Nephron progenitor cell (in vitro differentiated cells): ENCODE measurements at places on chromosomes 7 and 10.

- H3K27ac ChIP-seq = peak overlapping the region; percentile 91
- no peaks in the 10 kb centered on the region for H3K36me3 ChIP-seq
- DNase-seq = no peak
- H3K27me3 ChIP-seq = peaks cover 2% of the 10 kb centered on the region
- peaks cover 43% of the 10 kb centered on the region for H3K4me1 ChIP-seq
Observed at GRCh38 chr10:88953662-88954061, 1.1 kb upstream of the ACTA2 start.

DNA sequence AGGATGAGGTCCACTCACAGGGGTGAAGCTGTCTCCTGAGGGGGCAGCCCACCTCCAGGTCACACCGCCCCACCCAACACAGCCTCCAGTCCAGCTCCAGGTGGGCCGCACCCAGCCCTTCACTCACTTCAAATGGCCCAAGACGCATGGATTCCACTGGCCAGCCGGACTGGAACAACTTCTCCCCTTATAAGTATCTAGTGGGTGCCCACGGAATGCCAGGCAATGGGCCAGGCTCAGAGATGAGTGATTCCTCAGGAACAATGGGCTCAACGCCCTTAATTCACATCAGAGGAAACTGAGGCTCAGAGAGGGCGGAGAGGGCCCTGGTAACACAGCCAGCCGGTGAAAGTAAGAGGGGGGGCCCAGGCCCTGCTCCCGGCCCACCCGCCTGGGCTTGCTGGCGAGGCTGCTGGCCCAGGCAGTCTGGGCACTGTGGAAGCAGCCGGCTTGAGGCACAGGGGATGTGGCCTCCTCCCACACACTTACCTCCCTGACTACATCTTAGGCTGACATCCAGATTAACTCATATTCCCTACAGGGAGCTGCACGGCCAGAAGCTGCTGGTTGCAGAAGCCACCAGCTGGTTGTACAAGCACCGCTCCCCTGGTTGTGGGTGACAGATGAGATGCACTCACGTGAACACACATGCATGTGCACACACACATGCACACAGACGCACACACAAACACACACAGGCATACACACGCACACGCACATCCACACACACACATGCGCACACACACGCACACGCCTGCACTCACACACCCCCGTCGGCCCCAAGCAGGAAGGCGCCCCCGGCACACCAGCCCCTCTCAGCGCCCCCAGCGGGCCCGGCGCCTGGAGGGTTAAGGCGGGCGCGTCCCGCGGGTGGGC is 1.0 kb upstream of the FAM20C start:
- no peak for DNase-seq
- H3K27me3 ChIP-seq = peaks cover 44% of the 10 kb centered on the region
- H3K27ac ChIP-seq = no peak overlapping the region
- no peaks in the 10 kb centered on the region for H3K36me3 ChIP-seq

DNA sequence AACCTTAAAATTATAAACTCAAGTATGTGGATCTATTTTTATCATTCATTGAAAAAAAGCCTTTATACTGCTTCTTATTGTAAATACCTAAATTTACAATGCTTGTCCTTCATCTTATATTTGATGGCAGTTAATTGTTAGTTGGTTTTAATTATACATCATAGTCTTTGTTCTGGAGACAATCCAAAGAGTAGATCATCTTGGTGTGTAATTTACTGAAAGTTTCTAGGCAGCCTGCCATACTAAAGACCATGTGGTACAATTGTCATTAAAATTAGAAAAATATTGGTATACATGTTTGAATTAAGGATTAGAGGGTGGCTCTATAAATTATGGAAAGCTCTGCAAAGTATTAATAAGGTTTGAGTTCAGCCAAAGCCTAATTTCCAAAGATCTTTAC is 231.4 kb downstream of the KCND2 start:
- no peak overlapping the region for H3K27ac ChIP-seq
- H3K27me3 ChIP-seq = no peaks in the 10 kb centered on the region
- H3K36me3 ChIP-seq = no peaks in the 10 kb centered on the region
- no peak overlapping the region for H3K4me3 ChIP-seq
- no peaks in the 10 kb centered on the region for H3K4me1 ChIP-seq

- H3K4me3 ChIP-seq = no peak overlapping the region
- no peak overlapping the region for H3K27ac ChIP-seq
- DNase-seq = no peak
- H3K4me1 ChIP-seq = no peaks in the 10 kb centered on the region
- no peaks in the 10 kb centered on the region for H3K36me3 ChIP-seq
- H3K27me3 ChIP-seq = no peaks in the 10 kb centered on the region
Observed at GRCh38 chr7:16940776-16941175, 59.0 kb upstream of the AGR3 start.

- no peak for DNase-seq
- no peak overlapping the region for H3K4me3 ChIP-seq
Observed at GRCh38 chr10:131215776-131216175, 95.7 kb downstream of the TCERG1L start.

DNA sequence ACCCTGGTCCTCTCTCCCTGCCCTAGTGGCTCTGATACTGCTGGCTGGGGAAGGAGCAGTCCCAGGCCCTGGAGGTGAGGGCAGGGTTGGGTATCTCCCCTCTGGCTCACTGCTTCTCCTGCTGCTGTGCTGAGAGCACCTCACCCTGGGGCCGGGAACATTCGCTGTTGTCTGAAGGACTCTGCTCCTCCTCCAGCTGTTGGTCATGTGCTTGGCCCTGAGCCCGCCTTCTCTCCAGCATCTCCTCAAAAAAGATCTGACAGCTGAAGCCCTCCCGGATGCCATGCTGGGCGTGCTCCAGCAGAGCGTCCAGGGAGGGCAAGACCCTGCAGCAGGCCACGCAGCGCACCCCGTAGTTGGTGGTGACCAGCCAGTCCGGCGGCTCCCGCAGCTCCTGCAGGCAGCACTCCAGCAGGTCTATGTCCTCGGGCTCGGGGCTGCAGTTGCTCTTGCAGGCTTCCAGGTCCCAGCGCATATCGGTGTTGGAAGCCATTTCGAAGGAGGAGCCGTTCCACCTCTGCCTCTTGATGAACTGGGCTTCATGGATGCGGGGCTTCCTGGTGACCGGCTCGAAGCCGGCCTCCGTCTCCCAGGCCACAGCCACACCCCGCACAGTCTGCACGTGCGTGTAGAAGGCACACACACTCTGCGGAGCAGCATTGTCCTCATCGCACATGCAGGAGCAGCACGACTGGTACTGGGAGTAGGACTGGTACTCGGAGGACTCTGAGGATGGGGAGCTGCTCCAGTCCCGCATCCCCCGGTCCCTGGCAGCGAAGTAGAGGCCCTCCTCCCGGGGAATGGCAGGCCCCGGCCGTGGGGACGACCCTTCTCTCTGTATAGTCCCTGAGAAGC is 2.1 kb downstream of the FAM170B start:
- peaks cover 14% of the 10 kb centered on the region for H3K27me3 ChIP-seq
- DNase-seq = no peak
- no peak overlapping the region for H3K4me3 ChIP-seq
- no peak overlapping the region for H3K27ac ChIP-seq
- H3K4me1 ChIP-seq = peaks cover 29% of the 10 kb centered on the region

DNA sequence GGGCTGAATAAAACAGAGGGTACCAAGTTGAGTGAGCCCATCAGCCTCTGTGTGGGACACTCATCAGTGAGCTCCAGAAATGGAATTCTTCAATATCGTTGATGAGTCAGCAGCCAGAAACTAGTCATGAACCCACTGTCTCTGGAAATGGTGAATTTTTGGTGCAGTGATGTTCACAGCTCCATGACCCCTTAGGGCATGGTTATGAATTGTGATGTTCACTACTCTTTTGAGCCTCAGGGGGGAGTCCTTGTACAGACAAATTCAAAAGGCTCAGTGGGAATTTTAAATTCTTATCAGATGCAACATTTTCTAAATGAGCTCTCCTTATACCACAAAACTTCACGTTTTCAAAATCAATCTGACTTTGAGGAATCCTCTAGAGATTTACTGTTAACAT is 335.7 kb downstream of the PHTF2 start:
- DNase-seq = no peak
- no peak overlapping the region for H3K27ac ChIP-seq
- H3K4me1 ChIP-seq = peaks cover under 1% of the 10 kb centered on the region
- no peak overlapping the region for H3K4me3 ChIP-seq

- H3K4me1 ChIP-seq = no peaks in the 10 kb centered on the region
- H3K36me3 ChIP-seq = no peaks in the 10 kb centered on the region
- peaks cover 4% of the 10 kb centered on the region for H3K27me3 ChIP-seq
- DNase-seq = no peak
- no peak overlapping the region for H3K4me3 ChIP-seq
Observed at GRCh38 chr7:123148813-123149212, 51.0 kb downstream of the SLC13A1 start.

DNA sequence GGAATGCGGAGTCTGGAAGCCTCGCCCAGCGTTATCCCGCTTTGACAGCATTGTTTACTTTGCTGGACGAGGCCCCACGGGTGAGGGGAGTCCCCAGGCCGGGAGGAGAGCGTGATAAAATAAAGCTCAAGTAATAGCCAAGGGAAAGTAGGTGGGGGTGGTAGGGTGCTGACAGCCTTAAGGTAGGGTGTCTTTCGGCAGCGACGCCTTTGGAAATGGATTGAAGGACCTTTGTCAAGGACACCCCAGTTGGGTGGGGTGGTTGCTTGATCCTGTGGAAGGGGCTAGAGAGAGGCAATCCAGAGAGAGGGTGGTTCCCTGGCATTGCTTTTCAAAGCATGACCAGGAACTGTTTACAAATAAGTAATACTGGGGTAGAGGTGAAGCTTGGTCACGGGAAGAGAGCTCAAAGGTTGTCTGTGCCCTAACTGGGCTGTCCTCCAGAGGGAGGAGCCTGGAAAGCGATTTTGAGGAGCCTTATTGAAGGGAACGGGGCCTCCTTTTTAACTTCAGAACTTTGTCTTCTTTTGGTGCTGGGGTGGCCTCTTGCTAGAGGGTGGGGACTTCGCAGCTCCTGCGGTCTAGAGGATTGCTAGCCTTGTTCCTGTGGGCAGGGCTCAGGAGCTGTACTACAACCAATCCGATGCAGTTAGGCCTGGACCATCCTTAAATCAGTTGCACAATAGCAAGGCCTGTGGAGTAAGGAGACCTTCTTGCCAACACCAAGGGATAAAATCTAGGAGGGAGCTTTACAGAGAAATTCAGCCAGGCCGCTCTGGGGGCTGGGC is 1.3 kb downstream of the EIF4EBP2 start:
- peaks cover 4% of the 10 kb centered on the region for H3K27me3 ChIP-seq
- peaks cover 40% of the 10 kb centered on the region for H3K36me3 ChIP-seq
- H3K27ac ChIP-seq = peak overlapping the region; percentile 62
- peak overlapping the region; percentile 99 for H3K4me3 ChIP-seq
- DNase-seq = peak; percentile 50

- H3K27ac ChIP-seq = no peak overlapping the region
- peak; percentile 42 for DNase-seq
- H3K4me1 ChIP-seq = peaks cover 14% of the 10 kb centered on the region
- no peak overlapping the region for H3K4me3 ChIP-seq
Observed at GRCh38 chr7:140342727-140343514, 55.4 kb downstream of the SLC37A3 start.

- peaks cover 15% of the 10 kb centered on the region for H3K4me1 ChIP-seq
- H3K27me3 ChIP-seq = peaks cover 80% of the 10 kb centered on the region
- H3K27ac ChIP-seq = no peak overlapping the region
Observed at GRCh38 chr7:156994417-156994816, 16.0 kb downstream of the MNX1 start.

- no peak for DNase-seq
- H3K27me3 ChIP-seq = no peaks in the 10 kb centered on the region
- peaks cover 44% of the 10 kb centered on the region for H3K36me3 ChIP-seq
- H3K4me3 ChIP-seq = no peak overlapping the region
- no peak overlapping the region for H3K27ac ChIP-seq
- no peaks in the 10 kb centered on the region for H3K4me1 ChIP-seq
Observed at GRCh38 chr10:124827474-124827873, 25.9 kb downstream of the ABRAXAS2 start.

DNA sequence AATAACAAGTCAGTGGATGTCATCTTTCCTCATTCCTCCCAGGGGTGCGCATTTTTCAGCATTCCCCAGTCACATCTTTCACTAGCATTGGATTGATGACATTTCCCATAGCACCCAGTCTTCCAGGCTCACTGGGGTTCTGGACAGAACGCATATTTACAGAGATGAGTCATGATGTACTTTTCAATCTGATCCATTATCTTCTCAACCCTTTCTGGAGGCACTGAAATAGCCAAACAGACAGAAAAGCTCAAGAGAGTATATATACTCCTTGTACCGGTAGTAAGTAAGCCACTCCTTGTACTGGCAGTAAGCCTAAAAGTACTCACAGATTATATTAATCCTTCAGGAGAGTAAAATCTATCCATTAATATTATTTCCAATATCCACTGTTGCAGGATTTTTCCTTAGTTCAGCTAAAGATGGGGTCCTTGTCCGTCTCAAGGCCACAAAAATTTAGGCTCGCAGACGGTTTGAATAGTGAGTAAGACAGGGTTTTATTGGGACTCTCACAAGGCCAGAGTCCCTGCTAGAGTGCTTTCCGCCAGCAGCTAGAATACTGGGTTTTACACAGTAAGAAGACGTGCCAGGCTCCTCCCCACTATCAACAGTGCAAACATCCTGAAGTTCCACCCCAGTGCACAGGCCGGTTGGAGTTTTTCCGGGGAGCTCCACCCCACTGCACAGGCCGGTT is 60.8 kb downstream of the MDH2 start:
- H3K4me3 ChIP-seq = no peak overlapping the region
- H3K27ac ChIP-seq = peak overlapping the region; percentile 79
- peaks cover 3% of the 10 kb centered on the region for H3K27me3 ChIP-seq
- no peaks in the 10 kb centered on the region for H3K36me3 ChIP-seq
- peaks cover 22% of the 10 kb centered on the region for H3K4me1 ChIP-seq

DNA sequence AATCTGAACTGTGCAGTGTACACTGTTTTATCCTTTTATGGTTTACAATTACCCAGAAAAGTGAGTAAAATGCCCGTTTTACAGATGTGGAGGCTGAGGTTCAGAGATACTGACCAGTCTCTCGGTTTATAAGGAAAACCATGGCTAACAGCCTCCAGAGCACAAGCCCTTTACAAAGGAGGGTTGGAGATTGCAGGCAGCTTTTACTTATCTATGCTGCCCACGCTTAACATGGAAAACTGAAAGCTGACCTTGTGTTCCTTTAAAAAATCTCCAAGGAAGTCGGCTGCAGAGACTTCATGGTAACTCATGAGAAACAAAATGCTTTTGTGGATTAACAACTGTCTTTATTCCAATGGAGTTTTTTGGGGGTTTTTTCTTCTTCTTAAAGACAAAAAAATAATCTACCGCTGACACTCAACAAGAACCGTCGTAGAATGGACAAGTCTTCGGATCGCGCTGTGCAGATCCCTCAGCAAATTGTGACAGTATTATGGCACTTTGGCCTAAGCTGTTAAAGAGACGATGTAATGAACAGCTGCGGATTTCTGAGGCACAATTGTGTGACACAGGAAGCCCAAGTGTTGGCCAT is 654 bp upstream of the SLF2 start:
- no peak for DNase-seq
- peaks cover 86% of the 10 kb centered on the region for H3K4me1 ChIP-seq
- H3K4me3 ChIP-seq = peak overlapping the region; percentile 97
- no peaks in the 10 kb centered on the region for H3K27me3 ChIP-seq
- H3K36me3 ChIP-seq = peaks cover 11% of the 10 kb centered on the region

GRCh38 chr7:149868623-149869290 is 5.0 kb upstream of the ATP6V0E2 start:
- peaks cover 18% of the 10 kb centered on the region for H3K4me1 ChIP-seq
- no peak for DNase-seq
- peaks cover 8% of the 10 kb centered on the region for H3K27me3 ChIP-seq
- H3K36me3 ChIP-seq = no peaks in the 10 kb centered on the region
